ENCODE measurements at places on chromosomes 13 and 19.

DNA sequence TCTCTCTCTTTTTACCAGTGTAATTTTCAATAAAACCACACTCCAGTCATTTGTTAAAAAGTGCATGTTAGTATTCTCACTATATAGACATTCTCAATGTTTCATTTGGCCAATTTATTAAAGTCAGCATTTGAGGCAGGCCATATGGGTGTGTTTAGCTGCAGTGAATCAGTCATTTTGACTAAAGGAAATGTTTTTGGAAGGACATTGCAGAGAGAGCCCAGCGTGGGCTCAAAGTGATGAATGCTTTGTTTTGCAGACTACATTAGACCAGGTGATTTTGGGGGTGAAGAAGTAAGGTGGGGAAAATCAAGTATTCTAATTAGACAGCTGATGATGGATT, 116.7 kb downstream of the POSTN start:
- DNase-seq, result no peak

GRCh38 chr19:14093117-14093823, 2.7 kb upstream of the SAMD1 start:
- no peak for DNase-seq

GRCh38 chr19:10961073-10961860, 437 bp downstream of the SMARCA4 start:
- DNase-seq, result no peak

DNA sequence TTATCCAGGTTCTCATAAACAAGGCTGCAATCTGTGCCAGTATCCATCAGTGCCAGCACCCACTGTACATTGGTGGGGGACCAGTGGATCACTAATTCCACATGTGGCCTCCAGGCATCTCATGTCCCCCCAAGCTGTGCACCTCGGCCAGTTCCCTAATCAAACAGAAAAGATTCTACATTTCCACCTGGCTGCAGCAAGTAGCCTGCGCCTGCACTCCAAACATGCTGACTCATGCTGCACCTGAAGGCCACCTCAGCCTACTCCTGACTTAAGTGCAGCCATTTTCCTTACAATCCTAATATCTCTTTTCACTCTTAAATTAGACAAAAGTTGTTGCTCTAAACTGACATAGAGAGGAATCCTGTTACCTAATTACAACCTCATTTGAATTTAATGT, 729.4 kb upstream of the MIR17HG start:
- no peak for DNase-seq

- DNase-seq, result no peak
Observed at GRCh38 chr13:41457589-41458186, 338 bp downstream of the RGCC start.

GRCh38 chr13:74073274-74073673, 60.9 kb downstream of the KLF12 start:
- DNase-seq, result no peak

DNA sequence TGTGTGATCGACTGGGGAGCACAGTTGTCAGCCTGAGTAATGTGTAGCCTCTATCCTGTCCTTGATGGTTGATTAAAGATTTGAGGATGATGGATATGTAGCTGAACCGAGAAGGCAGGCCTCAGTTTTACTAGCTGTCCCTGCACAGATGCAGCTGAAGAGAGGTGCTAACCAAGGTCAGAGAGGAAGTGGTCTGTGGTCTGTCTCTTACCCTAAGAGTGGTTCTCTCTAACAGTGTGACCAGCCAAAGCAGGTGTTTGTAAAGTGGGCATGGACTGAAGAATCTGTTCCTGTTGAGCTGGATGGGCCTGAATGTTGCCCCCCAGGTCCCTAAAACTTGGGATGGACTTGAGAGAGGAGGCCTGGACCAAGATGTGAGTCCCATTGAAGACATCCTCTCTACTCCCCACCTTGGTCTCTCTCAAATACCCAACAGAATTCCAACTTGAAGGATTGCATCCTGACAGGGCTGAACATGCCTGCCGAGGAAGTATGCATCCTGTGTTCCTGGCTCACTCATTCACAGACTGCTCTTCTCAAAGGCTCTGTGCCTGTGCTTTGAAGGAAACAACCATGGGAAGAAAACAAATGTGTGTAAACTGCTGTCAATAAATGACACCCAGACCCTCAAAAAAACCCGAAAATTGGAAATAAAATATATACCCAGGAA, 223.8 kb downstream of the MAB21L1 start:
- DNase-seq, result no peak

DNA sequence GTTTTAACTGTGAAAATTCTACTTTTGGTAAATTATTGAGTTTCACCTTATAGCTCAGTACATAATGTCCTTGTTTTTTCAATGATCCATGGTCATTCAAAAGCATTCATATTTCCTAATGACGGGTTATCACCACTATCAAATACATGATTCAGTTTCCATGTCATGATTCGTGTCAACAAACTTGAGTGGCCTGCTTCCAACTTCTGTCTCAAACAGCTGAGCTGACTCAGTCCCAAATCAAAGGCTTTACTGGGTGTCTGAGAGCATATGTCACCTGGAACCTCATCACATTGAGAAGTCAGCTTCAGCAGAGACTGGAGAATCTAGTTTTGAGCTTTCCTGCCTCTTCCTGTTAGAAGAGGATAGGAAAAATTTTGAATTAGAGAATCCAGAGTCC, 40.3 kb upstream of the SGCG start:
- no peak for DNase-seq

DNA sequence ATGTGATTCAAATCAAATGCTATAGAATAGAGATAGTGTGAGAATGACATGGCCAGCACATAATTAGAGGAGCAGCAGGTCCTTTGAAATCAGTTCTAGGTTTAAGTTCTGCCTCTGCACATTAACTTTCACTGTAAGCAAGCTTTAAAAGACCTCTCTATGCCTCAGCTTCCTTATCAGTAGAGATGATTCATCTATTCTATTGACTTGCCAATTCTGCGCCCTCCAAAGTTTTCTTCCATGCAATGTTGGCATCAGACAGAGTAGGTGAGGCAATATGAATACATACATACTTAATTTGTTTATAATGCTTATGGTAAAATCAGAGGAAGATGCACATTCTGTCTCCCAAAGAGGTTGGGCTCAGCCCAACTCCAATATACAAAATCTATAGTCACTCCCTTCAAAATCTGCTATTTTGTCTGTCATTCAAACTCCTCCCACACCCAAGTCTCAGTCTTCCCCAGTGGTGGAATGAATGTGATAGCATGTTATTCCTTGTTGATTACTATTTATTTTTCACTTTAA, 525.5 kb downstream of the RFC3 start:
- DNase-seq, result no peak

DNA sequence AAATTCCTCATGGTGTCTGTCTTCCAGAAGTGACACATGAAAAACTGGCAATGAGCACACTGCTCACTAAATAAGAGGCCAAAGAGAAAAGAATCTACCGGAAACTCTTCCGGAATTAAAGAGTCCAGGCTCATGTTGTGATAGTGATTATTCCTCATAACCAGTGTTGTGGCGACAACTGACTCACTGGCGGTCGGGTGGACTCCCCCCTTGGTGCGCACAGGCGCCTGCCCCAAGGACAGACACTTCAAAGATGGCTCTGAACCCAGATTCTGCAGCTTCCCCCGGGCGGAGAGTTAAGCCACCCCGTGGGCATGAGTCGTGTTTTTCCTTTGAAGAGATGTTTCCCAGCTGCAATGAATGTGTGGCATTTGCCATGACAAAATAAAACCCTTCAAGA, 10.3 kb downstream of the IL17D start:
- no peak for DNase-seq

GRCh38 chr13:98839856-98840769, 87.6 kb upstream of the SLC15A1 start:
- peak; percentile 33 for DNase-seq

- no peak for DNase-seq
Observed at GRCh38 chr13:56861476-56861875, 279.2 kb upstream of the PRR20A start.

- no peak for DNase-seq
Observed at GRCh38 chr19:23822735-23823134, 64.0 kb upstream of the ZNF681 start.

DNA sequence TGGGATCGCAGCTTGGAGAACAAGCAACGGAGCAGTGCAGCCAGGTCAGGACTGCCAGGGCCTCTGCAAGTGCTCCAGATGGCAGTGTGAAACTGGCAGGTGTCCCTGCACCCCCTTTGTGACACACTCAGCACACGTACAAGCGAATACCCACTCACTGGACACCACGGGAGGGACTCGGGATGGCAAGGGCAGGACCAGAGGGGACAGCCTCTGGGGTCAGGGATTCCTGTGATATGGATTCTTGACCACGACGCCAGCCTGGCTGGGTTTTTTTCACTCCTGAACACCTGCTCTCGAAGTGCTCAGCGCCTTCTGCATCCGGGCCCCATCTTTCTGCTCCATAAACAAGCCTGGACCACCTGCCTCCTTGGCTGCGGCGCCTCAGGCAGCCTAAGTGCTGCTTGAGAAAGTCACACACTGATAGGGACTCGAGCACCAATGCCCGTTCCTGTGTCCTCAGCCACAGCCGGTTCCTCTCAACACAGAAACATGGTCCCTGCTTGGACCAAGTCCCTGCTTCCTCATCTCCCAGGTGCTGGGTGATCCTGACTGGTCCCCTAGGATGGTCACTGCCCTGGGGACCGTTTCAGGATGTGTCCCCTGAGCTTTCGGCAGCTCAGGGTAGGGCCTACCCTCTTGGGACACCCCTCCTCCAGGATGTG, 22.0 kb downstream of the ELAVL1 start:
- no peak for DNase-seq

DNA sequence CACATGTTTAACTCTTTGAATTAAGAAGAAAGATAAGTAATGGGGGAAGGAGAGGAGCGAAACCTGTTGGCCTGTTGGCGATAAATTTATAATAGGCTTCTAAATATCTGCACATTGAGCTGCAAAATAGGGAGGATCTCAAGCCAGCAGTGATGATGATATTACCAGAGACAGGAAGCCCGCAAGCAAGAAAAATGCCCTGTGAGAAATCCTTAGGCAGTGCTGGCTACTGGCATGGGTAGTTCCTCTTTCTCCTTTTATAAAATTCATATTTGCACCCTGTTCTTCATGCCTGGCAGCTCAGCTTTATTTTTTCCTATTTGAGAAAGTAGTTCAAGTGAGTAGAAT, 858 bp upstream of the USP12 start:
- peak; percentile 80 for DNase-seq

DNA sequence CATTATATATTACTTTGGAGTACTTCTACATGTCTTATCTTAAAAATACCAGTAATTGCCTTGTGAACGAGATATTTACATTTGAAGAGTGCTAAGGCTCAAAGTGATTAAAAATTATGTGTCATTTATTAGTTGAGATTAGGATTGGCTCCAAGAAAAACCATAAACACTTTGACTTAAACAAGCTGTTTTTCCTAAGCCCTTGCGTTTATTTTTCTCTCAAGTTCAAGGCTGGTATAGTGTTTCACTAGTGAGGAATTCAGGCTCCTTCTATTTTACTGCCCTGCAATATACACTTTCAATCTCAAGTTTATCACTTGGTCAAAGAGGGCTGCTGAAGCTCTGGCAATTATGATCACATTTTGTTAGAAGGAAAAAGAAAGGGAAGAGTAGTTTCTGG, 49.9 kb downstream of the UFM1 start:
- no peak for DNase-seq

- no peak for DNase-seq
Observed at GRCh38 chr19:16849168-16849567, 20.0 kb downstream of the SIN3B start.

GRCh38 chr13:114203536-114203935, 24.5 kb downstream of the CFAP97D2 start:
- no peak for DNase-seq

DNA sequence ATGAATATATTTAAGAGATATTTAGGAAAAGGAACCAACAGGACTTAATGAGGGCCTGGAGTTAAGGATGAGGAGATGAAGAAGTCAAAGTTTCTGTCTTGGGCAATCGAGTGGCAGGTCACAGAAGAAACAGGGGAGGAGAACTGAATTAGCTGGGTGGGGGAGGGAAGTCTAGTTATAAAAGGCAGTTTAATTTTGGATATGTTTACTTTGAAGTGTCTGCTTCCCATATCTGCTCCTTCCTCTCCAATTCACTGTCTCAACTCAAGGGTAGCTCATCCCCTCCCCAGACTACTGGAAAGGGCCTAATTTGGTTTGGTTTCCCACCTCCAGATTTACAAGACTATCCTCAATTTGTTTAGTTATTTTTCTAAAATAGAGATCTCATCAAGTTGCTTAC, 195.9 kb downstream of the VWA8 start:
- DNase-seq, result peak; percentile 1

- peak; percentile 91 for DNase-seq
Observed at GRCh38 chr19:7637374-7638256, 705 bp downstream of the STXBP2 start.

DNA sequence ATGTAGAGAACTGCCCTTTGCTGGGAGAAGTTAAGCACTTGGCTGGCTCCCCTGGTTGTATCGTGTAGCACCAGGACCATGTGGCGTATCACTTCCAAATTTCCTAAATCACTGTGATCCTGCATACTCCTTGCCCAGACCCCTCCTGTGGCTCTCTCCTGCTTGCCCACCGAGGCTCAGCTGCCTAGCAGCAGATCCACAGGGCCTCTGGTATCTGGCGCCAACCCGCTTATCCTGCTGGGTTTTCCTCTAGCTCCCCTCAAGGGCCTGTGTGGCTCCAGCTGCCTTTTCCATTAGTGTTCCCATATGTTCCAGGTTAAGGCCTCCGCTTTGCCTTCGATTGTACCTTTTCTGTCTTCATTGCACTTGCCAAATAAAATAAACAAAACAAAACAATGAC, 16.5 kb downstream of the LRCH1 start:
- DNase-seq, result no peak

DNA sequence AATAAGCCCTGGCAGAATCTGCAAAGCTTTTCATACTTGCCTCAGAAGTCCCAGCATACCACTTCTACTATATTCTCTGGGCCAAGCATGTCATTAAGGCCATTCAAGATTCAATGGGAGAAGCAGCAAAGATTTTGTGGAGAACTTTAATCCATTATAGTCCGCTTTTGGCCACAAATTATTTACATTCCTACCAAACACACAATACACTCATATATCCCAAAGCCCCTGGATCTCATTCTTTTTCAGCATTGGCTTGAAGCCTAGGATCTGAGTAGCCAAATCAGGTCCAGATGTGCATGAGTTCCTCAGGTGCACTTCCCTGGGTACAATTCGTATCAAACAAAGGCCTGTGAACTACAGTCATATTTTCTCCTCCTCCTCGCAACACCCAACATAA, 203.4 kb downstream of the NDFIP2 start:
- DNase-seq, result no peak

DNA sequence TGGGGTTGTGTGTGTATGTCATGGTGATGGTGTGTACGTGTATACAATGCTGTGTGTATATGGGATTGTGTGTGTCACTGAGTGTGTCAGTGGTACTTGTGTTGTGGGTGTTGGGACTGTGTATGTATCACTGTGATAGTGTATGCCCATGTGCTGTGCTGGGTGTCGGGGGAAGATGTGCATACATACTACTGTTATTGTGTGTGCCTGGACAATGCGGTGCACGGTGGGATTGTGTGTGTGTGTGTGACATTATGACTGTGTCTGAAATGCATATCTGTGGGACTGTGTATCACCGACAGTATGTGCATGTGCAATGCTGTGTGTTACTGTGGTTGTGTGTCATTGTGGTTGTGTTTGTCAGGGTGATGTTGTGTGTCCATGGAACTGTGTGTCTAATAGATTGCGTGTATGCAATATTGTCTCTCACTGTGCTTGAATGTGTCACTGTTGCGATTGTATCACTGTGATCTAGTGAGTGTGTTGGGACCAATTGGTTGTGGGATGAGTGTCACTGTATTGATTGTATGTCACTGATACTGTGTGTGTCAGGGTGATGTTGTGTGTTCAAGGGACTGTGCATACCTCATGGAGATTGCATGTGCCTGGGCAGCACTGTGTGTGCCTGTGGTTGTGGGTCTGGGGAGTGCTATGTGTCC, 11.0 kb upstream of the BBC3 start:
- DNase-seq, result no peak

GRCh38 chr19:4972509-4973230, 3.8 kb downstream of the KDM4B start:
- no peak for DNase-seq

Measured in CD14-positive monocyte (primary cell).